Activated CD4-positive, alpha-beta T cell treated with anti-CD3 and anti-CD28 coated beads for 4 hours (primary cell): ENCODE measurements at places on chromosomes 2 and 18.

DNA sequence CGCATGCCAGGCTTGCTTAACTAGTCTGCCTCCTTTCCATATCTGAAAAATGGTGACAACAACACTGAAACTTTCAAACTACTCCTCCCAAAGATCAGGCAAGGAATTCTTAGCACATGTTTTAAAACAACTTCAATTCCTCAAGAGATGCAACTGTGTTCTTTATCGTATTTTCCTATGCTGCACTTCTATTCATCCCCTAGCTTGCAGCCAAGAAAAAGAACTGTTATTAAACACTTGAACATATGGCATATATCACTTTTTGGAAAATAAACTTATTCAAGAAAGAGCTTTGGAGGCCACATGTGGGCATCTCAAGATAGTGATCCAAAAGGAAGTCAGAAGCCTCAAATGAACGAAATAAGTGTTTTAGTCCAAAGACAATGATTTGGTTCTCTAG, 75.6 kb upstream of the STAM2 start:
- DNase-seq = no peak

DNA sequence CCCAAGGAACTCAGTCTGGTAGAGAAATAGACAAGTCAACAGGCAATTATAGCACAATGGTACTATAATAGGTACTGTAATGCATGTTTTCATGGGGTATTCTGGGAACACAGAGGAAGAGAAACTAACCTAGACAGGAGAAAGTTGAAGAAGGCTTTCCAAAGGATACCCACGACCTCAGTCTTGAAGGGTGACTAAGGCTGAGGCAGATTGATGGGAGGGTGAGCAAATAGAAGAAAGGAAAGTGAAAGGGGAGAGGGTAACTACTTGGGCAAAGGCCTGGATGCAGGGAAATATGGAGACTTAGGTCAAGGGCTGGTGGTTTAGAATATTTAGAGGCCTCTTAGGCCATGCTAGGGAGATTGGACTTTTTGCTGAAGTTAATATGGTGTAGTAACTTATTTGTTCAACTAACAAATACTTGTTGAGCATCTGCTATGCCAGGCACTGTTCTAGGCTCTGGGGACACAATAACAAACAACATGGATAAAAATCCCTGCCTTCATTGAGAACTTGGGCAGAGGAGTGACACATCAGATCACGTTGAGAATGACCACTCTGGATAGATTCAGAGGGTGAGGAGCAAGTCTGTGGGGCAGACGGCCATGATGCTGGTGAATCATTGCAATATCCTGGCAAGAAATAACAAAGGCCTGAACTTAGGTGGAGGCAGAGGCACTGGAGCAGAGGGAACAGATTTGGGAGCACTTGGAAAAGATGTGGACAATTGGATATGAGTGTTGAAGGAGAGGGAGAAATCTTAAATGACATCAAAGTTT, 56.4 kb downstream of the PLB1 start:
- no peak for DNase-seq

DNA sequence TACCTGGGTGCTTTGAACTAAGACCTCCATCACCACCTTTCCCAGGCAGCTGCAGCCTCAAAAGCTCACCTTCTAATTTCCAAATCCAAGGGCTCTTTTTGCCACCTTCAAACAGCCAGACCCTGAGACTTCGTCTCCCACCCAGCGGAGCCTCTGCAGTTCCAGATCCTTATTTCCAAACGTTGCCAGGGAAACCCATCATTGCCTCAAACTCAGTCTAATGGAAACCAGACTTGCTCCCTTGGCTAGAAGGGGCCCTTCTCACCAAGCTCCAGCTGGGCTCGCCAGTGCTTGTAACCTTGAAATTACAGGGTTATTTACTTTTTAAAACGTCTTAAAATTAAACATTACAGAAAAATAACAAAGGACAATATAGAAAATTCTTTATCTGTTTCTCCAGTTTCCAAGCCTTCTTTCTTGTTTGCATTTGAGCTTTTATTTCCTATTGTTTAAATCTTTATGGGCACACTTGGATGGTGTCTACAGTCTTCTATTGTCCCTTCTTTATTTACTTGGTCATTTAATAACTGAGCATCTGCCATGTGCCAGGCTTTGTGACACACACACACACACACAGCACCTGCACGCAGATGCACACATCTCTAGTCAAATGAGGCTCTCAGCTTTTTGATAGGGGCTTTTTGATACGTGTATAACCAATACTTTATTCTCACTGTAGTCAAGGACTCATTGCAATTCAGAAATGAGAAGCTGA, 36.1 kb downstream of the TRPM8 start:
- DNase-seq = no peak

- DNase-seq = no peak
Measured at GRCh38 chr18:77366720-77367641, 117.3 kb downstream of the GALR1 start.

- DNase-seq = no peak
Measured at GRCh38 chr2:7620255-7620654, 703.0 kb downstream of the RNF144A start.

- DNase-seq = no peak
Measured at GRCh38 chr18:54690198-54690597, 99.2 kb downstream of the DYNAP start.

- DNase-seq = no peak
Measured at GRCh38 chr2:134865067-134865787, 26.8 kb downstream of the ACMSD start.

DNA sequence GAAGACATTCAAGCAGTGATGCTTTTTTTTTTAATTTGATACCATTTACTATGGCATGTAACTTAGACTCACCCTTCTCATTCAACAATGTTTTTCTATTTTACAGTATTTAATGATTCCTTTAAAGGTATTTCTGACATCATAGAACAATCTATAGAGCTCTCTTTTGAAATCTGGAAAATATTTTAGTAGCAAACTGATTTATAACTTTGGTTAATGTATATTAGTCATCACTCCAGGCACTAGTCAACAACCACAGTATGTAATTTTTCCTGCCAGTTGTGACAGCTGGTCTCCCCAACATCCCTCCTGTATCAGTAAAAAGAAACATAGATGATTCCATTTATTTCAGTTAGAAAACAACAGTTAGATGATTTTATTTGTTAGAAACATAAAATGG, 122.9 kb downstream of the LCLAT1 start:
- DNase-seq = no peak

DNA sequence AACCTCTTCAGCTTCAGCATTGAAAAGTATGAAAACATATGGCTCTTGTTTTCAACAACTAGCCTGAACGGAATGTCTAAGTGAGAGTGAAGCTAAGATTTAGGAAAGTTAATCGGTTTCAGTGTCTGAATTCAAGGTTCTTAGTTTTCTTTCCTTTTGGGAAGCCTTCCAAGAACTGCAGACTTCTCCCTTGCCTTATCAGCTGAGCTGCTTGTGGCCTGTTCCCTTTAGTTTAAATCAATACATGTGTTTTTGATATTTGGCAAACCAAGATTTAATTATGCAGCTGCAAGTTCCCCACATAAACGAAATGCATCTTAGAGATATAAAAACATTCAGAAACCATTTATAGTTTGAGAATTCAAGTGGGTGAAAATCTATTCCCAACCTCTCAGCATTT, 274.3 kb upstream of the NRP2 start:
- no peak for DNase-seq

DNA sequence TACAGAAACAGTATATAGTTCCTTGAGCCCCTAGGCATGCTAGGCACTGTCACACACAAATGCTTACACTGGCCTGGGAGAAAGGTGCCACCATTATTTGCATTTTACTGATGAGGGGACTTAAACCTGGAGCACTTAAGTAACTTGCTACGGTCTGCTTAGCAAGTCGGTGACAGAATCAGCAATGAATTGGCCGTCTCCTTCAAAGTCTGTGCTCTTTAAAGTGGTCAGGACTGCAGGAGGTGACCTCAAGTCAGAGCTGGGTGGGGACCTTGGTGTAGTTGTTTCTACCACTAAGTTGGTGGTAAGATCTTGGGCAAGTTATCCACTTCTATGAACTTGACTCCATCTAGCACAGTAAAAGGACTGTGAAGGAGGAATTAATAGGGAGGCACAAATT, 34.8 kb downstream of the PTPRM start:
- no peak for DNase-seq

- DNase-seq = no peak
Measured at GRCh38 chr2:118046634-118047210, 32.9 kb upstream of the CCDC93 start.

- DNase-seq = no peak
Measured at GRCh38 chr2:112483831-112484230, 1.9 kb downstream of the TTL start.

GRCh38 chr18:54983041-54983686, 23.9 kb upstream of the CCDC68 start:
- DNase-seq = no peak

DNA sequence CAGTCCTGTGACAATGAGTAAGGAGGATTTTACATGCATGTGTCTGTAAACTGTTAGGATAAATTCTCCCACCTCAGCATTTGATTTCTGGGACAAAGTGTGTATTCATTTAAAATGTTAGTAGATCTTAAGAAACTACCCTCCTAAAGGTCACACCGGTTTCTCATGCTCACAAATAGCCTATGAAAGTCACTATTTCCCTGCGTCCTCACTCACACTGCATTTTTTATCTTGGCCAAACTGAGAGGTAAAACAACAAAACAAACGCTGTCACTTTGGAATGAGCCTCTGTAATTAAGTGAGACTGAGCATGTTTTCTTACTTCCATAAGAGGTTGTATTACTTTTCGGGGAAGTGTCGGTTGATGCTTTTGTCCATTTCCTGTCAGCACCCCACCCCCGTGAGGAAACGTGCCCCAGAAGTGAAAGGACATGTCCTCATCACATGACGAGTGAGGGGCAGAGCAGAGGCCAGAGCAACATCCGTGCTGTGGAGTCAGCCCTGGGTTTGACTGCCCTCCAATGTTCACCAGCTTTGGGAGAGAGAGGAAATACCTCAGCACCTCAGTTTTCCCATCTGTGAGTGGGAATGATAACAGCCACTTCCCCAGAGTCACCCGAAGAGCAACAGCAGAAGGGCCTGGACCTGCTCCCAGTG, 3.1 kb downstream of the GYPC start:
- peak; percentile 40 for DNase-seq

DNA sequence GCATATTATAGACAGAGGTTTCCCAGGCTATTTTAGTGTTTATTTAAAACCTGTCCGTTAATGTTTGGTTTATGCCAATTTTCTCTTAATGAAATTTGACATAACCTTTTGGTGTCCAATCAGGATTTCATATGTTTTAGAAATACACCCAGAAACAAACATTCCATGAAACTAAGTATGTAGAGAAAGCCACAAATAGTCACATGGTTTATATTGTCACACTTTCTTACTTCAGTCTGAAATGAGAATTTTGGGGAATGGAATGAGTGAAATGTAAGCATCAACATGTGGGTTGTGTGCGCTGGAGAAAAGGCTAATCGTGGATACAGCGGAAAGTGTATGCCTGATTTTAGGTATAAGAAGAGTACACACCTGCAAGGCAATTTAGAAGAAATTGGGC, 277.0 kb upstream of the RAB12 start:
- DNase-seq = no peak

GRCh38 chr2:230946429-230947234, 21.6 kb upstream of the GPR55 start:
- DNase-seq = no peak

- no peak for DNase-seq
Measured at GRCh38 chr2:108536911-108537310, 2.6 kb downstream of the LIMS1 start.

GRCh38 chr2:168801961-168802858, at the start of gene NOSTRIN:
NOSTRIN (plus strand) TSS chr2:168802637; CDS start chr2:168802647, 10 bp downstream.
- DNase-seq = no peak

DNA sequence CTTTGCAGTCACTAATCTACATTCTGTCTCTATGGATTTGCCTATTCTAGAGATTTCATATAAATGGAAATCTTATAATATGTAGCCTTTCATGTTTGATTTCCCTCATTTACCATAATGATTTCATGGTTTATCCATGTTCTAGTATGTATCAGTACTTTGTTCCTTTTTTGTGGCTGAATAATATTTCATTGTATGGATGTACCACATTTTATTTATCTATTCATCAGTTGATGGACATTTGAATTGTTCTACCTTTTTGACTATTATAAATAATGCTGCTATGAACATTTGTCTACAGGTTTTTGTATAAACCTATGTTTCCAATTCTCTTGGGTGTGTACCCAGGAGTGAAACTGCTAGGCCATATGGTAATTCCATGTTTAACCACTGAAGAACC, 221.1 kb downstream of the ICOS start:
- no peak for DNase-seq

DNA sequence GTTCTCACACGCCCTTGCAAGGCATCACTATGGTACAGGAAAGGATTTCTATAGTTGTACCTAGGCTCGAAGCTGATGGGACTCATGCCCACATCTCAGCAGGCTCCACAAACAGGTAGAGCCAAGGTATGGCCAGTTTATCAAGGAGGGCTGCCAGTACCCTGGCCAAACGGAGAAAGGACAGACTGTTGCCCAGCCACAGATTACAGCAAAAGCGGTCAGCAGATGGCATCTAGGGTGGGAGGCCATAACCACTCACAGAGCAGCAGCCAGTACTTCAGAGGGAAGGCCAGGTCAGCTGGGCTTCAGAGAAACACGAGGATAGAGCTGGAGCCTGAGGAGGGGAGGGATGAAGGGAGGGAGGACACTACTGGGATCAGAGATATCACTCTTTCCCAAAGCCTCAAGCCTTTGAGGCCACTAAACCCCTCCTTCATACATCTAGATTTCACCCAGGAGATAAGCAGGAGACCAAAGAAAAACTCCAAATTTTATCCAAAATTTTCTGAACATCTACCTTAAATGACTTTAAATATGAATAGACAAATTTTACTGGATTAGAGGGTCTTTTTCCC, 904.2 kb upstream of the NXPH2 start:
- no peak for DNase-seq

GRCh38 chr18:51824746-51825145, 515.3 kb upstream of the DCC start:
- DNase-seq = no peak

GRCh38 chr2:177171418-177171865, 41.2 kb upstream of the HNRNPA3 start:
- no peak for DNase-seq

- DNase-seq = no peak
Measured at GRCh38 chr2:229520691-229521096, 193.7 kb downstream of the DNER start.

GRCh38 chr2:4415810-4416413, 712.5 kb downstream of the DCDC2C start:
- DNase-seq = no peak

DNA sequence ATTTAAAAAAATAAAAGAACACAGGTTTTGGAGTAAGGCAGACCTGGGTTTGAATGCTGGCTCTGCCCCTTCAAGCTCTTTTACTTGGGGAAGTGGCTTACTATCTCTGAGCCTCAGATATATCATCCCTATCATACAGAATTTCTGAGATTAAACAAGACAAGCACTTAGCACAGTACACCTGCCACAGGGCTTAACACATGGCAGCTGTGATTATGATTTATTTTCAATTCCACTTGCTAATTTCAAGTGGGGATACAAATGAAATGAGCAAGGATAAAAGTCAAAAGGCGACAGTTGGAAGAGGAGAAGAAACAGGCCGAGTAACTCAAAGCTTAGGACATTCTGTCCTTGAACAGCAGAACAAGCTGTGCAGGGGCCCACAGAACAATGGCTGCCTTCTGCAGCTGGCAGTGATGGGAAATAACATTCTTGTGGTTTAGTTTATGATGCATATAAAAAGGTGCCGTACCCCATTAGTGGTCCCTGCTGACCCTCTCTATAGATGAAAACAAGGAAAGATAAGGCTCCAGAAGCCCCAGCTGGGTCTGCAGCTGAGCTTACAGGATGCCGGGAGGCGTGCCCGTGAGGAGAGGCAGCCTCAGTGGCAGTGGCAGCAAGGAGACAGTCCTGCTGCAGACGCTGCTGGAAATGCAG, 45.3 kb downstream of the KIF3C start:
- no peak for DNase-seq
